ENCODE measurements at places on chromosomes 11 and 22. TPM values are rescaled to one million over a fixed set of nuclear protein-coding genes. Genes with fewer than 3 reads are reported as not detected.

- DNase-seq, result peak; percentile 71
These were observed at the start of gene TMEM25 for GRCh38 chr11:118530683-118531596. Gene TMEM25 (plus strand): TSS chr11:118531192. CDS start chr11:118531802, 610 bp downstream.

- no peak for DNase-seq
These were observed 148.3 kb upstream of the THY1 start for GRCh38 chr11:119571311-119571710.

GRCh38 chr11:843818-844692 is 1.4 kb downstream of the TSPAN4 start:
- peak; percentile 83 for DNase-seq

- DNase-seq, result peak; percentile 14
These were observed 3.9 kb upstream of the MUC5B start for GRCh38 chr11:1218788-1219445.

DNA sequence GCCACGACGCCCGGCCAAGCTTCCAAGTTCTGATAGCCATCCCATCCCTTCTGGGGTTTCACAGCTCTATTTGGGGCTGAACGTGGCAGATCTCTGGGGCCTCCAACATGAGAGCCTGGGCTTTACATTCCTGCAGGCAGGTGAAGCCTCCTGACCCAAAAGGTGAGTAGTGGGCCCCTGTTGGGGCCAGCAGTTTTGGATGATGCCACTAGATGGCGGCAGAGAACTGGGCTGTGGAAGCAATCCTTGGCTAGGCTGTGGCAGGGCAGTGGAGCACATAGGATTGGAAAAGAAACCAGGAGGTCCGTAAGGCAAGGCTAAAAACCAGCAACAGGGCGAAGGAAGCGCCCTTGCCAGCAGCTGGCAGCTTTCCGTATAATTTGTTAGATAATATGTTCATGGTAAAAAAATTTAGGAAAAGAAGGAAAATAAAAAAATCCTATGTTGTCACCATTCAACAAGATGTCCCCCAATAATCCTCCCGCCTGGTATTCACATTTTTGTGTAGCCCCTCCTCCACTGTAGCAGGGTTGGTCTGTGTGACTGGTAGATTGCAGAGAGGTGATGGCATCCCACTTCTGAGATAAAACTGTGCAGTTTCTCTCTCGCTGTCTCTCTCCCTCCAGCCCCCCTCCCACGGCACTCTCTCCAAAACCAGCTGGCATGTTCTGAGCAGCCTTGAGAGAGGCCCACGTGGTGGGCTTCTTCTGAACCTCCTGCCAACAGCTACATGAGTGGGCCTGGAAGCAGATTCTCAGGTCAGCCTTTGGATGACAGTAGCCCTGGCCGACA is 43.6 kb upstream of the OR4B1 start:
- DNase-seq, result peak; percentile 61

- DNase-seq, result no peak
These were observed 23.6 kb upstream of the MYRF start for GRCh38 chr11:61728940-61729219.

GRCh38 chr22:23938328-23939016 is 22.5 kb downstream of the GSTT2B start:
- no peak for DNase-seq

GRCh38 chr11:12092714-12093113 is 17.7 kb upstream of the MICAL2 start:
- DNase-seq, result no peak

DNA sequence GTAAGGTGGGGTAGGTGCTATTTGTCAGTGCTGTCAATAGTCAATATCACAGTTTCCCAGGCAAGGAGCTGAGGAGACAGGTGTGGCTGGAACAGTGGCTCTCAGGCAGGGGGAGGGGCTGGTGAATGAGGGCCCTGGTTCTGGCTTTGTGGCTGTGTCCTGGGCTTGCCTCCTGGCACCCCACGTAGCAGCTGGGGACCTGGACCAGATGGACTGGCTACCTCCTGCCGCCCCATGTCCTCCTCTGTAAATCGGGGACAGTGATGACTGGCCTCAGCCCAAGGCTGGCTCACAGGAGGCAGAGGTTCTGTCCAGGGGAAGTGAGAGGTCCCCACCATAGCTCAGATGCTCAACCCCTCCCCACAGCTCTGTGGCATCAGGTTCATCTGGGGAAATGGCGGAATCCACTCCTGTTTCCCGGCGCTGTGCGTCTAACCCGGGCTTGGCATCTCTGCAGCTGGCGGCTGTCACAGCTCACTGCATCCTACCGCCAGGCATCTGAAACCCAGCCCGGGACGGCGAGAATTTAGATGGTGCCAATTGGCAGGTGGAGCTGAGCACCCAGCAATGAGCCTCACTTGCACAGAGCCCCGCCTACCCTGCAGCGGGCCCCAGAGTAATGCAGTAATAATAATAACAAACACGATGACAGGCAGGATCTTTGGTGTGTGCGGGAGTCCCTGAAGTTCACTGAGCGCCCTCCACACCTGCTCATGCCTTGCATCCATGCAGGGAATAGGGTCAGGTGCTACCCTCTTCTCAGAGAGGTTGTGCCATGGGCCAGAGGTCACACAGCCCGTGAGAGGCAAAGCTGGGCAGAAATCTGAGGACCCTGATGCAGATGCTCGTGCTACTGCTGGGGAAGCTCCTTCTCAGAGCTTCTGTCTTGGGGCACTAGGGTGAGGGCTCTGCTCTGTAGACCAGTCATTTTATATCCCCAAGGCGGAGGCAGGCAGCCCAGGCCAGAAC is 27.8 kb upstream of the SHISAL1 start:
- no peak for DNase-seq

GRCh38 chr22:17997456-17997855 is 26.9 kb downstream of the MICAL3 start:
- DNase-seq, result no peak

DNA sequence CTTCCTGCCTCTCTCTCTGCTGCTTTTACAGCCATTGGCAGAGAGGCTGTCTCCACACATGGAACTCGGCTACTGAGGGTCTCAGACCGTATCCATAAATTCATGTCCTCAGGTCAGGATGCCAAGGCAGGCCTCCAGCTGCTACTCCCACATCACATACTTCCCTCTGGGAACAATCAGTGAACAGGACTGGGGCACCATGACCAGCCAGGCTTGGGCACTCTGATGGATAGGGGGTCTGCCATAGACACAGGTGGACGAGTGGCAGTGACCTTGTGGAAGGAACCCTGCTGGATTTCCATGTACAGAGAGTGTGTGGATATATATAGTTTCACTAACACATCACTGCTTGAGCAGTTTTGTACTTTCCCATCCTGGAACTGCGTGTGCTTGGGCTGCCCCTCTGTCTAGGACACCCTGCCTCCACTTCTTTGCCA is 97.7 kb upstream of the PARVA start:
- DNase-seq, result no peak

DNA sequence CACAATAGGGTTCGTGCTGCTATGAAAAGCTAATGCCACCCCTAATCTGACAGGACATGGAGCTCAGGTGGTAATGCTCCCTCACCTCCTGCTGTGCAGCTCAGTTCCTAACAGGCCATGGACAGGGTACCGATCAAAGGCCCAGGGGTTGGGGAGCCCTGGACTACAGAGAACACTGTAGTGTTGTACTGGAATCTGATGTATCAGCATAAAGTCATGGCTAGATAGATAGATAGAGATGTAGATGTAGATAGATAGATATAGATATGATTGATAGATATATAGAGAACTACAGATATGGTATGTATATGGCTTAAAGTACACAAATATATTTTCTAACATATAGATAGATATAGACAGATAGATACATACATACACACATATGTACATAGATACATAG is 112.3 kb upstream of the MPPED2 start:
- no peak for DNase-seq

DNA sequence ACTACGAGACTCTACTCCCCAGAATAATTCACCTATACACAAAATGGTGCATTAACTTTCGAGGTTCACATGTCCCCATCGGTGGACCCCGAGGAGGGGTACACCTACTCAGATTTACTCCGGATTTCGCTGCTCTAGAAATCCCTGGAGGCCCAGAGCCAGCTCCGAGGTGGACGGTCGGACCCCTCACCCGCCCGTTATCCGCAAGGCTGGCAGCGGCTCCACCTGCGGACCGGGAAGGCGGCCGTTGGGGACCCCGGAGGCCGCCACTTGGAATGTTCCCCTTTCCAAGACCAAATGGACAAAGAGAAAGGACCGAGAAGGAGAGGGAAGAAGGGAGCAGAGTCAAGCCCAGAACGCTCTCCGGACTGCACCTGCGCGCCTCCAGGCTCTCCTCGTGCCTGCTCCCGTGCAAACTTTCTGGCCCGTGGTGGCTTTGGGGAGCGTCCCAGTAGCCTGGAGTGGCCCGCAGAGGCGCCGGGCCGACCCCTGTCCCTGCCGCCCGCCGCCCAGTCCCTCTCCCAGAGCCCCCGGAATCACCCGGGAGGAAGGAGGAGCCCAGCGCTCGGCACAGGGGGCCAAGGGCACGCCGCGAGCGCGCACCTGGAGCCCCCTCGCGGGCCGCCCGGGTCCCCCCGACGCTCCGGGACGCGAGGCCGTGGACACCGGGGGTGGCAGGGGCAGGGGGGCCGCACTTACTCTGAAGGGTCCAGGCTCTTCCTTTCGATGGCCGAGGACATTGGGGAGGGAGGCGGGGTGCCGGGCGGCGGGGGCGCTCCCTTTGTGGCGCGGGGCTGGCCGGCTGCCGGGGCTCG is 23.0 kb downstream of the LMO2 start:
- no peak for DNase-seq

DNA sequence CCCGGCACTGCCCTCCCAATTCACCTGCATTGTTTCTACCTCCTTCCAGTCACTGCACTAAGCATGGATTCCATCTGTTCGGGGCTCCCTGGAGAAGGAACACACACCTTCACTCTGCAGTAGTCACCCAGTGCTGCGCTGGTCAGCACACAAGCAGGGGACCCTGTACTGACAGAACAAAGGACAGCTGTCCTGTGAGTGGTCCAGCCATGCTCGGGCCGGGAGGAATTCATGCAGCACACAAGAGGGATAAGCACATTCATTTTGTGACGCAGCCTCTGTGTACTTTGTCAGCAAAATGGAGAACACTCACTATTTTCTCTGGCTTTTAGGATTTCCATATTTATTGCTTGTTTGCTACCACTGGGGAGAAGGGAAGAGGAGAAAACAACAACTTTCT is 167.3 kb downstream of the NTM start:
- no peak for DNase-seq

Gene MIAT
- 1.5 TPM for total RNA-seq

Gene KRTAP5-10
- total RNA-seq, result not detected

Gene ZNF214
- total RNA-seq, result not detected

Gene LDHAL6A
- total RNA-seq, result not detected

Gene GALNT18
- 8.1 TPM for total RNA-seq

Gene ELFN2
- not detected for total RNA-seq

Gene SPDYC
- not detected for total RNA-seq

Measured in transverse colon (tissue), 4 donors.